ENCODE measurements at places on chromosomes 6 and 20.

DNA sequence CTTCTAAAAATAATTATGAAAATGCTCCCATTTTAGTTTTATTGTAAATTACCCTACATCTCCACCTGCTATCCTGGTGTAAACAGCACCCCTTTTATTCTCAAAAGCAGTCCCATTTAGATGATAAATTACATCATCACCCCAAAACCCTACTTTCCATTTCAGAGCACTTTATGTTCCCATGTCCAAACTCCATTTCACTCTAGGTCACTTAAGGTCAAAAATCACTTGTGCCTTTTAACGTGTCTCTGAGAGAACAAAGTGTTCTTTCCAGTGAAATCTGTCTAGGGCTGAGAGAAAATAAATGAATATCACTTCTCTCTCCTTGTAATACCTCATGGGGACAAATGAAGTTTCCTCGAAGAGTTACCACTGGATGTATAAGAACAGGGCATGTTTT is 157.3 kb downstream of the INSM1 start:
- no peak for DNase-seq

- no peak for DNase-seq
Observed at GRCh38 chr6:158567871-158568401, 8.0 kb downstream of the TMEM181 start.

DNA sequence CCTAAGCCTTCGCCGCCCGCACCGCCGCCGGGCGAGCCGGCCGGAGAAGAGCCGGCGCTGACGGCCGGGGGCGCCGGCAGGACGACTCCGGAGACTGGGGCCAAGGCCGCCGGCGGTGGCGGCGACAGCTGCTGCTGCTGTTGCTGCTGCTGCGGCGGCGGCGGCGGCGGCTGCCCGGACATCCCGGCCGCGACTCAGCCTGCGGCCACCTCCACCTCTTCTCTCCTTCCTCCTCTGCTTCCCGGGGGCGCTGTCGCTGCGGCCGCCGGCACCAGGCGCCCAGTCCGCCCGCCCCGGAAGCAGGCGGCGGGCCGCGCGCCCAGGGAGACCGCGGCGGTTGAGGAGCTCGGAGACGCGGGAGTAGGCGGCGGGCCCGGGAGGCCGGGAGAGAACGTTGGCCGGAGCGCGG is 307 bp downstream of the RANBP9 start:
- DNase-seq, result no peak

GRCh38 chr20:48298851-48299484 is 513.7 kb upstream of the SULF2 start:
- peak; percentile 89 for DNase-seq

DNA sequence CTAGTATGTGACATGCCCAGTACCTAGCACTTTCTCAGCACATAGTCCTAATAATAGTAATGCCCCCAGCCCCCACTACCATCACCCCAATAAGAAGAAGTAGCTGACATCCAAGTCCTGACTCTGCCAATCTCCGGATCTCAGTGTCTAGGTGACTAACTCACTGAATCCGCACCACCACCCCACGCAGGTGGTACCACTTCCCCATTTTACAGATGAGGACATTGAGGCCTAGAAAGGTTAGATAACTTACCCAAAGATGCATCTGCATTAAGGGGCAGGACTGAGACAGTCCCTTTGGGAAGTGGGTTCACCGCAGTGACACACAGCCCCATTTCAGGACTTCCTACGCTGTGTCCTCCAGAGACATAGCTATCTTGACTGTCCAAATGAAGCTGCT is 241.2 kb downstream of the TFAP2C start:
- no peak for DNase-seq

GRCh38 chr20:53778041-53778516 is 184.4 kb upstream of the ZNF217 start:
- DNase-seq, result no peak

- no peak for DNase-seq
Observed at GRCh38 chr20:60527656-60528055, 569.4 kb downstream of the CDH26 start.

DNA sequence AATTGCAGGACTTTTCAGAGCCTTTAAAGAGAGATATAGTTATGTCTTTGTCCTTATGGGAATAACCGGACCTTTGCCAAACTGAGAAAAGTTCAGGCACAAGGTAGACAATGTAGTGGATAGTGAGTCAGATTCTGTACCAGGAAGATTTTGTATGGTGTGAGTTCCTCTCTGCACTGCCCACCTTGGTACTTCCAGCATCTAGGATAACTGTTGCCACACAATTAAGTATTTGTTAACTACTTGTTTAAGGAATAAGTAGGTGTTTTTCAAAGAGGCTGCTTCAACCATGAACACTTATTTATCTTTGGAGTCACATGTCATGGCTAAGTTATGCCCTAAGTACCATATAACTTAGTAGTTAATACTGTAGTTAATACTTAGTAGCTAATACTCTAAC is 131.8 kb upstream of the DOK5 start:
- no peak for DNase-seq

GRCh38 chr6:106586815-106587415 is 42.4 kb downstream of the RTN4IP1 start:
- DNase-seq, result no peak

DNA sequence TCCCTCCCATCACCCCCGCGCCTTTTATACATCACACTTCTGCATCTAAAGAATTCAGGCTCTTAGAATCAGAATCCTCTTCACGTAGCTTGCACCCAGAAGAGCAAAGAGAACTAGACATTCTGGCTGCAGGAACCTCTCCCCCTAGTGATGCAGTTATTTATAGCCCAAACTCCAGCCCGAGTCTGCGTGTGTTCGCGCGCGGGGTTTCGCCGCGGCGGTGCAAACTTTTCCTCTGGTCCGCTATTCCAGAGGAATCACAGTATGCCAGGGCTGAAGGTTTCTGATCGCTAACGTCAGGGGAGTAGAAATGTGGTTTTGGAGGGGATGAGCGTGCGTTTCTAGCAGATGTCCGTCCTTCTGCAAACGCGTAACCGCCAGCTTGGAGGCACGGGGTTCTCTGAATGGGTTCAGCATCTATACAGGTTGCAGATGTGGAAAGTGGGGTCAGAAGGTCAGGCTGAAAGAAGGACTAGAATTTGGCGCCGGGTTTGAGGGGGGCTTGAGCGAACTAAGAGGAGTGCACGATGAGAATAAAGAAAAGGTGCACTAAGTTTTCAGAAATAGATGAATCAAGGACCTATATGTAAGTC is 1.8 kb downstream of the EPHA7 start:
- peak; percentile 37 for DNase-seq

- peak; percentile 25 for DNase-seq
Observed at GRCh38 chr6:105087571-105088211, 92.1 kb downstream of the POPDC3 start.

- DNase-seq, result no peak
Observed at GRCh38 chr6:56490993-56491392, 151.7 kb downstream of the DST start.

DNA sequence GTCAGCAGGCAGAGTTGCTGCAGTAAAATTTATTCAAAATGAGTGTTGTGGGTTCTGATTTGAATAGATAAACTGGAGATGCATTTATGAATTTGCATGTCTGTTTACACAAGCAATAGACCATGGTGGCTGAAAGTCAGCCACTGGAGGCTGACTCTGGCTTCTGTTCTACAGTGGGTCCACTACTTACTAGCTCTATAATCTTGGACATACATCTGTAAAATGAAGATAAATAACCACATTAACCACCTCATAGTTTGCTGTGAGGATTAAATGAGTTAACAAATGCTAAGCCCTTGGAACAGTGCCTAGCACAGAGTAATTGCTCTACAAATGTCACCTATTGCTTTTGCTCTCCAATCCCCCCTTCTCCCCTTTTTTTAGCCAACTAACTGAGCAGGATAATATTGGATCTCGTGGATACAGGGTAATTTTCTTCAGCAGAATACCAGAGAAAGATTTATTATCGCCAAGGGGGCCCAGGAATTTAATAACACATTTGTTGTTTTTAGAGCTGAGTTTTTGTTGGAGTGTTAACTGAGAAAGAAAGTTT is 1.4 kb upstream of the PM20D2 start:
- no peak for DNase-seq

DNA sequence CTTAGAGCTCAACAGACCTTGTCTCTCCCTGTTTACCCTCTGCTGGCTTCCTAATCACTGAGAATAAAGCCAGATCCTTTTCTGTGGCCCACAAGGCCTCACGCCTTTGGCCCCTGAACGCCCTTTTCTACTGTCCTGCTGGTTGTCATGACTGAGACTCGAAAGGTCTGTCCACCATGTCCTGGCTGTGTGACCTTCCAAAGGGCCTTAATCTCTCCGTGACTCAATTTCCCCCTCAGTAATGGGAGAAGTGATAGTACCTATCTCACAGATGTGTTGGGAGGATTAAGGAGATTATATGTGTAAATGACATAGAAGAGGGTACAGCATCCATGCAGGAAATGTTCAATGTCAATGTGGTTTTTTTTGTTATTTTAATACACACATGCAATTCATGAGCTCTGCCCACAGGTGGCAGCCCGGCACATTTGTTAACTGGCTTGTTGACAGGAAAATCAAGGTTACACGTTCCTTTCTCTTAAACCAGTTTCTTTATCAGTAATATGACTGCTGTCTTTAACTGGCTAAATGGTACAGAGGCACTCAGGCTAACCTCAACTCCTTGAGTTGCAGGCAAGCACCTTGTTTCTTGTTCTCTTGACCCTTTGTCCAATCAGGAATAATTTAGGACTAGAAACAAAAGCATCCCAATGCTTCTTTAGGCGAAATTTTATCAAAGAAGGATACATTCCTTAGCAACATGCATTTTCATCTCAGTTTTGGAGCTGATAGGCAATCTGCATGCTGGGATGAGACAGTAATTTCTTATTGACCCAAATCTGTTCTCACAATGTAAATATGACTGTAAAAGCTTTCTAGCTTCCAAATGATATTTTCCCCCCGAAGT is 16.6 kb downstream of the SLC22A1 start:
- DNase-seq, result no peak

DNA sequence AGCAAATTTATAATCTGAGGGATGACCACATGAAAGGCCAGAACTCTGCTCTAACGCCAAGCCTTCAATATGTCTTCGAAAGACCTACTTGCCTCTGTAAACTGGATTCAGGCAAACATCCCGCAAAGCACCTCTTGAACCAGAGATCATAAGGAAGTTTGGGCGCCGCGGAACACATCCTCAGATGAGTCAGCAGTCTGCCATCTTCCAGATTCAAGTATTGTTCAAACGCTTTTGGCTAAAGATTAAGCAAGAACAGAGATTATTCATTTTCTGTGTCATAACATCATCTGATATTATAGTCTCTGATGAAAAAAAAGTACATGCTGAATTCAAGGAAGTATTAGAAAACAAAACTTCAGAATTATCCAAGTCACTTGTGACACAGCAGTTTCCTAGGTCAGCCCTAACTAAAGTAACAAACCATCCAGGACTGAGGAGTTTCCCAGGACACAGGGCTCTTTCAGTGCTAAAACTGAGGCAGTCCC is 20.8 kb downstream of the TBC1D7 start:
- DNase-seq, result no peak

DNA sequence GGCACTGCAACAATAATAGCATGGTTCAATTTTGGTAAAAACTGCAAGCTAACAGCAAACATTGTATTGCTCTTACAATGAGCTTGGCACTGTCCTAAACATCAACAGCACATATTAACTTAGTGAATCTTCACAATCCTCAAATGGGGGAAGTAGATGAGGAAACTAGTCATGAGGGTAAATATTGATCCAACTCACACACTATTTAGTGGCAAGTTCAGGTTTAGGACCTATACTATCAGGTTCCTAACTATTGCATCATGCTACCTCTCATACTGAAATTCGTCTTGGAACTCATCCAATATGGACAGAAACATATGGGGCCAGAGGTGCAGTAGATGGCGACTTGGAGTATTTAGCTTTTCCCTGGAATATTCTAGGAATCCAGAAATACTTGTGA is 34.2 kb downstream of the FKBP1C start:
- DNase-seq, result no peak

DNA sequence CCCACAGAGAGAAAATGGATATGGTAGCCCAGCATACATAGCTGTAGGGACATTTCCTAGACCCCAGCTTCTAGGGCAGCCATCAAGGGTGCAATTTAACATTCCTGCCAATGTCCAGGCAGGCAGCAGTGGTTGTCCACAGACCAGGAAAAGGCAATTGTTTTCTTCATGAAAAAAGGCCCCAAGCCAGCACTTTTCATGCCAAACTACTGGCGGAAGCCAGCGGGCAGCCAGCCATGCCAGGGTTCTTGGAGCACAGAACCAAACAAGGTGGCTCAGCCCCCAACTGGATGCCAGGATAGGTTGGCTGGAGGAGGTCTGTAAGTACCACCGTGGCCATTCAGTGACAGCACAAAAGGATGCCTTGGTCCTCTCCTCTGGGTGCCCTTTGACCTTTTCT is 94.6 kb downstream of the BANF2 start:
- DNase-seq, result no peak

DNA sequence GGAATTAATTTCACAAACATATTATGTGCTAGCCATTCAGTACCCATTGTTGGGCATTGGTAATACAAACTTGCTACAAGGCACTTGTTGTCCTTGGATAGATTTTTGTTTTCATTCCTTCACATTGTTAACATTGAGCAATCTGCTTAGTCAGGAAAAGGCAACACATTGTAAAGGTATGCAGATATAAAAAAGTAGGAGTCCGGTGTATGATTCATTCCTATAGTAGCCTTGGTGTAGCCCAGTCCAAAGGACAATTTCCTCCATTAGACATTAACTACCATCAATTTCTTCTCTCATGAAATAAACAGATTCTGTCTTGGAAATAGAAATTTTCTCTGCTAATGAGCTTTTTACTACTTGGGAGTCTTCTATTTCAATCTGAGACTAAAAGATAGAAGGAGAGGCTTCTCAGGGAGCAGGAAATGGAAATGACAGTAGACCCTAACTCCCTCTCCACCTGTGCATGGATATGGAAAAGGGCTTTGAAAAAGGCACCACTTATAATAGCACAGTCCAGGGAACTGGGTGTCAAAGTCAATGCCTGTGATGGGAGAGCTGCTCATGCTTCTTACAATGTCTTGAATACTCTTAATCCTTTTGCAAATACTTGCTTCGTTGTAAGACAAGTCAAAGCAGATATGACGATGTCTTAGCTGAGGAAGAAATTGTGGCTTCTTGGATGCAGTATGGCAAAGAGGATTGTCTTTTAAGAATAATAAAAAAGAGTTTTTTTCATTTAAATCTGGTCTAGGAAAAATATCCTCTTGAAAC is 369.4 kb upstream of the CITED2 start:
- DNase-seq, result no peak

DNA sequence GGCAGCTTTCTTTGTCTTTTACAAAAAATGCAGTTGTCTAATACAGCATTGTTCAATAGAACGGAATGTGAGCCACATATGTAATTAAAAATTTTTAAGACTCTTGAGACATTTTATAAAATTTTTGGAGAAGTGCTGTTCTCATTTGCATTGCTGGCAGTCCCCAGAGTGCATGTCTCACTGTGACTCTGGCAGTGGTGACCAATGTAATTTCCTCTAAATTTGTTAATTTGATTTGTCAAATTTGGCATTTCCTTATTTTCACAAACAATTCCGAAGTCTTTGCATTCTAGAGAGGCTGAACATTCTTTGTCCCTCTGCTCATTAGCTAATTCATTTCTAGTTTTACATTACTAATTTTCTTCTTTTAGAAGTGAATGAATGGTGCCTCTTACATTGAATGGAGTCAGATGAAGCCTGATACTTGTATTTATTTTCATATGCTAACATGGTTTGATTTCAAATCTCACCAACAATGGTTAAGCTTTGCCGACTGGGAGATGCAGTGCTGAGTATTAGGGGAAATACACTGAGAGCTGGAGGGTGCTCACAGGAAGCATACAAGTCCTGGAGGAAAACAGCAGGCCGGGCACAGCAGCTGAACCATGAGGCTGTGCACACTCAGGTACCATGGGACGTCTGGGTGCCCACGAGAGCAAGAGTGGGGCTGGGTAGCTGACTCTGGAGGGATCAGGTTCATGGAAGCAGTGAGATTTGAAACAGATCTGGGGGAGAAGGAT is 68.5 kb upstream of the ARMC2 start:
- no peak for DNase-seq

Measured in DMS153 (cell line).